NCI-H1417 treated with DMSO at 0.1 percent for 48 hours (cell line): ENCODE measurements at places on chromosomes 13 and 19.

GRCh38 chr19:42092350-42092749 is 16.4 kb downstream of the ZNF574 start:
- DNase-seq = no peak

- no peak for DNase-seq
Measured at GRCh38 chr13:78372581-78372980, 230.8 kb downstream of the POU4F1 start.

- DNase-seq = no peak
Measured at GRCh38 chr13:111513766-111514609, 193.5 kb downstream of the TEX29 start.

- no peak for DNase-seq
Measured at GRCh38 chr19:1156830-1157615, 17.0 kb downstream of the SBNO2 start.

DNA sequence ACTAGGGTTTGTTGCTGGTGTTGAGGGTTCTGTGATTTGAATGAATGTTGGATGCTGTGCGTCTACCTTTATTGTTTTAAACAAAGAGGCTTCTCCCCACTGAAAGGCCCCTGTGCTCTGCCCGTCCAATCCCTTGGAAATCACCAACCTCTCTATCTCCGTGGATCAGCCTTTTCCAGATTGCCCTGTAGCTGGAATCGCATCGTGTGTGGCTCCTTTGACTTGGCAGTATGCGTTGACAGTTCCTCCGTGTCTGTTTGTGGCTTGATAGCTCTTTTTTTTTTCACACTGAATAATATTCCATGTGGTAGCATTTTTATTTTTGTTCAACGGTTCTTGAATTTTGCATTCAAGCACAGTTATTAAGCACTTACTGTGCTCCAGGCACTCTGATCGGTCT is 23.2 kb downstream of the UBXN6 start:
- DNase-seq = no peak

GRCh38 chr13:112887151-112887550 is 81.9 kb upstream of the MCF2L start:
- peak; percentile 50 for DNase-seq

DNA sequence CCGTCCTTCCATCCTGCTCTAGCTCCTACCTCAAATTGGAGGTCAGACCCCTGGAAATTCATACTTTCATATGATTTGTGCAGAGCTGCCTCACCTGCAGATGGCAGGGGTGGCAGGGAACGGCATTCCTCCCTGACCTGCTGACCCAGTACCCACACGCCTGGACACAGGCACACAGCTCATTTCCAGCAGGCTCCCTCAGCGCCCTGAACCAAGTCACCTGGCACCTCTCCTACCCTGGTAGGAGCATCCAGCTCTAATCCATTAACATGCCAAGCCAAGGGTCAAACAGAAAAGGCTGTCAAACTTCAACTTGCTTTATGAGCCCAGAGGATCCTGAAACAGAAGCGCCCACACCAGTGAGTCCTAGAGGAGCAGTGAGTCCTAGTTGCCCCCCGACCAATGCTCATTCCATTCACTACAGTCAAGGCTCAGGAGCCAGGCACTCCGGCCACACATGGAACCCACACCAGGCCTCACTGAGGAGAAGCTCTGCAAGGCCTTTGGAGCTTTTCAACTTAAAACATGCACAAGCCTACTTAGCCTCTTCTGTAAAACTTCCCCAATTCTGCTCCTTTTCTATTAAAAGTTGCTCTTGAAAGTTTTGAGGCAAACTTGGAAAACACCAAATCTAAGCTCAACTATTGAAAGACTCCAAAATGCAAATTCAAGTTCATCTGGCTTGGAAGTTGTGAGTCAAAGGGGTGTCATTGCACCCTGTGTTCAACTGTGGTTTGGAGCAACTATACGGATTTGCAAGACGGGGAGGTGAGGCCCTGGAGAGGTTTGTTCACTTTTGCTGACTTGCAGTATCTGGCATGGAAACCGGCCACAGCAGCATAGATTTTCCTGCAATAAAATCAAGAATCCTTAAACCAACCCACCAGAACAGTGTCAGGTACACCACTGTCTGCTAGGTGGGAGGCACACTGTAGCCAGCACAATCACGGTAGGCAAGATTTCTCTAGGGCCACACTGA is 96.7 kb downstream of the CRYL1 start:
- no peak for DNase-seq

DNA sequence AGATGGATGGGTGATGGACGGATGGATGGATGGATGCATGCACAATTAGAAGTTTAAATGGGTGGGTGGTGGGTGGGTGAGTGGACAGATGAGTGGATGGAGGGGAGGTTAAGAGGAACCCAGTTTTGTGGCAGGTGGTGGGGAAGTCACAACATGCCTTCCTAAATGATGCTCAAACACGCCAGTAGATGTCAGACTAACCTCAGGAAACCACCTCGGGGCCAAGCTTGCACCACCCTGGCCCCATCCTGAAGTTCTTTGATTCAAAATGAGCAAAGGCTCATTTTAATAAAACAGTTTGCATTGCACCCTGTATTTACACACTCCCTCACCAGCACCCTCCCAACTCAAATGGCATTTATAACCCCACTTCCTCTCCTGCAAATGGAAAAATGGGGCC is 91.4 kb upstream of the CACNA1A start:
- DNase-seq = peak; percentile 50
